ENCODE measurements at places on chromosomes 12 and 14.
A peak's percentile ranks its signal among the peaks of the same experiment; 100 is the strongest.

DNA sequence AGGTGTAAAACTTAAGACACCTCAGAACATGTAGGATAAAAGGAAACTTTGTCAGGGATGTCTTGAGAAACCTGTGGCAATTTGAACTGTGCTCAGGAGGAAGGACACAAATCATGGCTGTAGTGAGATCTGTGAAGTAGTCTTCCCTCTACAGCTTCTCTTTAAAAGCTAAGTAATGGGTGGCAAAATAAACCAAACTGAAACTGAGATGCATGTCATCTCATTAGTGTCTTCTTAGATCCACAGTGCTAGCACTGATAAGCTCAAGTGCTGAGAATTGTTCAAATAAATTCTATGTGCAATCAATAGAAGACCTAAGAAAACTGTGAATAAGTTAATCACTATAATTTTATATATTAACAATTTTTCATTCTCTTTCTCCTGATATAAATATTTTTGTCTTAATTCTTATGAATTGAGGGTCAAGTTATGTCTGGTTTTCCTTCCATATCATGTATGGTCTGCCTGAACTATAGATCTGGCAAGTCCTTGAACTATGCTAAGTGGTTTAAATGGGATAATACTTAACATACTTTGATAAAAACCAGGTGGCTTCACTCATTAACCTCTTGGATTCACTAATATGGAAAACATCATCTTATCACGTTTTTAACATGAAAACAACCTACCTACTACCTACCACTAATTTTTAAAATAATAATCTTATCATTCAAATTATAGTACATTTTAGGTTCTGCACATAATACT lies 27.2 kb downstream of the SYT1 start:
- DNase-seq: no peak

DNA sequence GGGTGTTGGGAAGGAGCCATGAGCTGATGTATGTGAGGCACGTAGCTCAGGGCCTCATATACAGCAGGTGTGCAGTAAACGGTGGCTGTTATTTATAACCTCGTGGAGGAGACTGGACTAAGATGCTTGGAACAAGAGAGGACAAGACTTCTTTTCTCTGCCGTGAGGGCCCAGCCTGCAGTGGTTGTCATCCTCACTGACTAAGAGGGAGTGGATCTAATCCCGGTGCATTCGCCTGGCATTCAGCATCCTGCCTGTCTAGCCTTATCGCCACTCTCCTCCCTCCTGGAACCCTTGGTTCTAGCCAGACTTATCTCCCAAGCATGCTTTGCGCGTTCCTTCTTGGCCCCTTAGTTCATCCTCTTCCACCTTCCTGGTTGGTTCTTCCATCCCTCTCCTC lies 3.9 kb downstream of the TSPAN9 start:
- DNase-seq: no peak

DNA sequence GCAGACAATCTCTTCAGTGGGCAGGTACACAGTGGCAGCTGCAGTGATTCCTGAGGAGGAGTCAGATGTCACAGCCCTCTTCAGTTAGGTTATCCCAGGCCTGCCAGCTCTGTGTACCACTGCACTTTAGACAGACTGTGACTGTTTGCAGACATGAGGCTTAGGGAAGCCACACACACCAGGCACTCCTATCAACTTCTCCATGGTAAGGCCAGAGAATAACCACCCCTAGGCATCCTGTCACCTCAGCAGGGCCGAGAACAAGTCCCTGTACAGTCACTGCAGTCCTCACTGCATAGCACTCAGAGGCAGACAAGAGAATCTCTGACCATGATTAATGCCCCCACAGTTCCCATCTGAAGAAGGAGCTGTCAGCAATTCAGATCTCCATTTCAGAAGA lies 296.5 kb downstream of the GALC start:
- DNase-seq: no peak

DNA sequence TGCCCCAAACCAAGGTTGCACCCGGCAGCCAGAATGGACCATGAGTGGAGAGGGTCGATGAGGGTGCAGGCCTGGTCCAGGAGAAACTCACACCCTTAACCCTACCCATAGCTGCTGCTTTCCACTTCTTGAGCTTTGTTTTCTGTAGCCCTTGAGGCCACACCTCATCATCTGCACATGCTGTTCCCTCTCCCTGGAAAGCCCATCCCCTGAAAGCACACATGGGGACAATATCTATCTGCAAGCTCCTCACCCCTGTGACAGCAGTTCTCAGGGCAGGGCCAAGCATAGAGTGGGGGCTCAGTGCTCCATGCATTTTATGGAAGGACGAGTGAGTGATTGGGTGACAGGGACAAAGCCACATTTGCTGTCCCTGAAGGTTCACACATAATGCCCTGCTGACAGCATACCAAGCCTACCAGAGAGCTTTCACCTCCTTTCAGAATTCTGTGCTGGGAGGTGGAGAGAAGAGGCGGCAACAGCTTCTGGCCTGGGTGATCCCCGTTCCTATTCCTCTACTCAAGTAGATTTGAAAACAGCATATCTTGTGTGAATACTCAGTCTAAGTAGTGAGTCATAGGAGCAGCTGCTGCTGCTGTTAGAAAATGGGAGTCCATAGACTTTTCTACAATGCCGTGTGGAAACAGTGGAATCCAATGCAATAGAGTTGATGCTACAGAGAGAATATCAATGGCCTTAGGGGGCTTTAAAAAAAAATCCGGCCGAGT lies 44.6 kb downstream of the SRGAP1 start:
- no peak for DNase-seq

DNA sequence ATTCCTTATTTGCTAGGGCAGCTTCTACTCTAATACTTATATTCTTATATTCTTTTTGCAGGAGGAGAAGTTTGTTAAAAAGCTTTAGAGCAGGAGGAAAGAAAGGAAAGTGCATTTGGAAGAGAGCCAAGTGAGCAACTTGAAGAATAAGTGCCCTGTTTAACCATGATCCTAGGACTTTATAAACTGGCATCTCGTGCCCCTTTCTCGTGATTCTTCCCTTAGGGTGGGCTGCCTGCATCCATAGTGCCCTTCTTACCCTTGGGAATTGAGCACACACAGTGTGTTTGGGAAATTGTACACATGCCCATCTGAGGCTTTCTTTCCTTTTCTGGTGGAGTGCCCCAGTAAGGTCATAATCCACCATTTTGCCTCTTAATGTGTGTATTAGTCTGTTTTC lies 141.9 kb downstream of the NUBPL start:
- no peak for DNase-seq

GRCh38 chr12:29310899-29311298 lies 70.1 kb downstream of the ERGIC2 start:
- DNase-seq: no peak

DNA sequence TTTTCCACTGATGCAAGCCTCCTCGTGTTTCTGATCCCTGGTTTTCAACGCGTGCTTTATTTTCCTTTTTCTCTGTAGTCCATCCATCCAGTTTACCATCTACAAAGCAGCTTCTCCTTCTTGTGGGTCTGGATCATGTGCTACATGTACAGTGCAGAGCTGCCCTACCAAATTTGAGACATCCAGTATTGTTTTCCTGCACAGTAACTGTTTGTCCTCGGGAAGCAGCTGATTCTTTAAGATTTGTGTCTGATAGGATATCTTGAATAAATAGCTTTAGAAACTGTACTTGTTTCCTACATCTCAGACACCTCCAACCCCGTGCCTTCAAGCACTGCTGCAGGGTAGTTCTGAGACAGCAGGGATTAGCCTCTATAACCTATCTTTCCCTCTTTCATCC lies 368.1 kb upstream of the FAR2 start:
- DNase-seq: no peak

DNA sequence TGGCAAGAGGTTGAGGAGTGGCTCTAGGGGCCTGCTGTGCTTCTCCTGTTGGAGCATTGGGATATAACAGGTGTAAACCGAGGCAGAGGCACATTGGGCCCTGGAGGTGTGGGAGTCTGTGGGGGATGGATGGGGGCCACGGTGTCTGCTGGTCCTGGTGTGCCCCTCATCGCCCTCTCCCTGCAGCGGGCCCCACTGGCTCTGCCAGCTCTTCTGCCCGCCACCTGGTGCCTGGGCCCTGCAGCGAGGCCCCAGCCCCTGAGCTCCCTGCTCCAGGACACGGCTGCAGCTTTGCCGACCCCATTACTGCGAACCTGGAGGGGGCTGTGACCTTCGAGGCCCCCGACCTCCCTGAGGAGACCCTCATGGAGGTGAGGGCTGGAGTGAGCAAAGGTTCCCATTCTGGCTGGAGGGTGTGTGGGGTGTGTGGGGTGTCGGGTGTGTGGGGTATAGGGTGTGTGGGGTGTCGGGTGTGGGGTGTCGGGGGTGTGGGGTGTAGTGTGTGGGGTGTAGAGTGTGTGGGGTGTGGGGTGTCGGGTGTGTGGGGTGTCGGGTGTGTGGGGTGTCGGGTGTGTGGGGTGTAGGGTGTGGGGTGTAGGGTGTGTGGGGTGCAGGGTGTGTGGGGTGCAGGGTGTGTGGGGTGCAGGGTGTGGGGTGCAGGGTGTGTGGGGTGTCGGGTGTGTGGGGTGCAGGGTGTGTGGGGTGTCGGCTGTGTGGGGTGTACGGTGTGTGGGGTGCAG lies 10.6 kb upstream of the PUS1 start:
- no peak for DNase-seq

- DNase-seq: no peak
These were observed 90.8 kb upstream of the NPAS3 start for GRCh38 chr14:32847867-32848266.

- no peak for DNase-seq
These were observed 6.4 kb downstream of the NFKBIA start for GRCh38 chr14:35398071-35398584.

- no peak for DNase-seq
These were observed at the start of gene MMP19 for GRCh38 chr12:55842681-55843429. TSS of gene MMP19 (minus strand) at chr12:55842936. CDS start at chr12:55842830, 106 bp downstream.

- peak; percentile 27 for DNase-seq
These were observed 78.7 kb downstream of the NEDD1 start for GRCh38 chr12:96985515-96986362.

DNA sequence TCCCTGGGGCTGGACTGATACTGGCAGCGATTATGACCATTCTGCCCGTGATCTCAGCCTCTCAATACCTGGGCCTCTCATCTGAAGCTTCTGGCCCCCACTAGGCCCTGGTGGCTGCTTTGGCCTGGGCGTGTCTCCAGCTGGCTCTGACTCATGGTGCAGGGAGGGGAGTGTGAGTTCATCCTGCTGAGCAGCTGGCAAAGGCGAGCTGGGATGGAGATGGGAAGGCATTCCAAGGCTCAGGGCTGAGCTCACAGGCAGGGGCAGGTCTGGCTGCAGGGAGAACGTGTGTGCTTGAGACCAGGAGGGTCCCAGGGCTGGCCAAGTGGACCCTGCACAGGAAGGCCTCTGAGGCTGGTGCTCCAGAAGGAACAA lies 221.8 kb downstream of the TMEM121 start:
- no peak for DNase-seq

- no peak for DNase-seq
These were observed 577 bp upstream of the TPCN1 start for GRCh38 chr12:113220593-113221180.

DNA sequence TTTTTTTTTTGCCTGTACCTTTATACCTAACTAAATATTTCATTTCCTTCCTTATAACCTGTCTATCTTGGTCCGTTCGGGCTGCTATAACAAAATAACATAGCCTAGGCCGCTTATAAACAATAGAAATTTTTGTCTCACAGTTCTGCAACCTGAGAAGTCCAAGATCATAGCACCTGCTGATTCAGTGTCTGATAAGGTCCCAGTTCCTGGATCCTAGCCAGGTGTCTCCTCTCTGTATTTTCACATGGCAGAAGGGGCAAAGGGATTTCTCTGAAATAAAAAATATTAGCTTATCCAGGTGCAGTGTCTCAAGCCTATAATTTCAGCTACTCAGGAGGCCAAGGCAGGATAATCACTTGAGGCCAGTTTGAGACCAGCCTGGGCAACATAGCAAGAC lies 1046.6 kb upstream of the USP15 start:
- no peak for DNase-seq

- DNase-seq: no peak
These were observed 15.4 kb downstream of the RAB35 start for GRCh38 chr12:120101182-120101581.

DNA sequence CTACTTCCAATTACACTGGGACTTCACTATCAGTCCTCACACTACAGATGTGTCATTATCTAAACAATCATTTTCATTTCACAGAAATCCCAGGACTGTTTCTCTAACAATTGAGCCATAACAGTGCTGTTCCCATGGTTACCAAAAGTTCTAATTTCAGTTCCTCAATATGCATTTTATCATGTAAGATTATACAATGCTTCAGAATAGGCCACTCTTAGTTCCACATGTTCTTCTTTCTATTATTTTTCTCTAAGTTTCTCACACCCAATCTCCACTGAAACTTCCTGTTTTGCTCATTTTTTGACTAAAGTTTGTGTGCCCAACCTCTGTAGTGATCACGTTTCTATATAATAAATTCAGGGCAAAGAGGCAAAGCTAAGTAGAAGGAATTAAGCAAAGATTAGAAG lies 185.8 kb downstream of the DUSP6 start:
- DNase-seq: no peak

DNA sequence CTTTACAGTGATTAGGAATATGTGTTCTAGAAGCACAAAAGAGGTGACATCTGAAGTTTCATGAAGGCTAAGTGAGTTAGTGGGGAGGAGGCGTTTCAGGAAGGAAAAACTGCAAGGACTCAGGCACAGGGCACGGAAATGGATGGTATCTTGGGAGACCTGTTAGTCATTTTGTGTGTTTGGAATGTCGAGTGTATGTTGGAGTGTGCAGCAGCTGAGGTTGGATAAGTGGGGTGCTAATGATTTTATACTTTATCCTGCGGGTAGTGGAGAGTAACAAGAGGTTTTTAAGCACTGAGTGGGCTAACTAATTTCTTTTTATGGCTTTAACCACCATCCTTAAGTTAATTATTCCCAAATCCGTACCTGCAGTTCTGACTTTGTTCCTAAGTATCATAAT lies 571.5 kb upstream of the FBXO33 start:
- no peak for DNase-seq

DNA sequence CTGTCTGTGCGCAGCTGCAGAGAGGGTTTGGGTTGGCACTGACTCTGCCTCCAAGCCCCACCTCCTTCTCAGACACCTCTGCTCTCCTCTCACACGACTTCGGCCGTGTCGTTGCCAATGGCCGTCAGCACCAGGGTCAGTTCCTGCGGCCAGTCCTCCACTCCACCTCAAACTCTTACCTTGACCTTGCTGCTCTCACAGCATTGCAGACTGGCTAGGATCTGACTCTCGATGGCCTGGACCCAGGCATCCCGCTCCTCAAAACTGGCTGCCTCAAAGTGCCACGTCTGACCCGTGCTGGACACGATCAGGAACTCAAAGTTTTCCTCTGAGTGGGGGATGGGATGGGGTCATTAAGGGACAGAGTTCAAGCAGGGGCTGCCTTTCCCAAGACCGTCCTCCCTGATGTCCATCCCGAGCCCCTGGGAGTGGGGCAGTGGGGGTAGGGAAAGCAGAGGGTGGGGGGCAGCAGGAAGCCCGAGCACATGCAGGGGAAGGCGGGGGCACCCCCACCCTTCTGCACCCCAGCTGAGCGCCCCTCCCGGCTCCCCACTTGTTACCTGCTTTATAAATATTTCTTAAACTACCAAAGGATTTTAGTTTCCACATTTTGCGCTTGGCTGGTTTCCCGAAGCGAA lies 10.7 kb downstream of the AGAP2 start:
- no peak for DNase-seq

All from T-helper 9 cell (primary cell).